Stimulated activated CD8-positive, alpha-beta memory T cell treated with anti-CD3 and anti-CD28 coated beads, Interleukin-15, amount 100 ng/mL, for 48 hours (primary cell): ENCODE measurements at places on chromosomes 7 and 10.

DNA sequence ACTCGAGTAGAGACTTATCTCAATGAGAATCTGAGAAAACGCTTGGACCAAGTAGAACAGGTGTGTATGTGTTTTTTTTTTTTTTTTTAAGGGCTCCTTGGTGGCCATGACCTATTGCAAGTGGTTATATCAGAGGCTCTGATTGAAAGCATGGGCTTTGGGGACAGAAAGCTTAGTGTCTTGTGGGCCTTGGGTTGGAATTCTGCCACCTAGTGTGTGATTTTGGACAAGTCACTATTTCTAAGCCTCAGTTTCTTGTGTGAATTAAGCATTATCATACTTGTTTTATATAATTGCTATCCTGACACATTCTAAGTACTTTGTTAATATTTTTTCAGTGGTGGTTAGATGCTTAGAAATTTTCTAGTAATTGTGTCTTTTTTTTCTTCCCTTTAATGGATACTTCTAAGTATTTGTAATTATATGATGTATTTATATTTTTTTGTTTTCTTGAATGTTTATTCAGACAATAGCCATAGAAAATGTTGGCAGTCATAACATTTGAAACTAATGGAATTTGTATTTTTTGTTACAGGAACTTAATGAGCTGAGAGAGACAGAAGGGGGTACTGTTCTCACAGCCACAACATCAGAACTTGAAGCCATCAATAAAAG is 33.1 kb downstream of the SMC3 start:
- no peak for DNase-seq

DNA sequence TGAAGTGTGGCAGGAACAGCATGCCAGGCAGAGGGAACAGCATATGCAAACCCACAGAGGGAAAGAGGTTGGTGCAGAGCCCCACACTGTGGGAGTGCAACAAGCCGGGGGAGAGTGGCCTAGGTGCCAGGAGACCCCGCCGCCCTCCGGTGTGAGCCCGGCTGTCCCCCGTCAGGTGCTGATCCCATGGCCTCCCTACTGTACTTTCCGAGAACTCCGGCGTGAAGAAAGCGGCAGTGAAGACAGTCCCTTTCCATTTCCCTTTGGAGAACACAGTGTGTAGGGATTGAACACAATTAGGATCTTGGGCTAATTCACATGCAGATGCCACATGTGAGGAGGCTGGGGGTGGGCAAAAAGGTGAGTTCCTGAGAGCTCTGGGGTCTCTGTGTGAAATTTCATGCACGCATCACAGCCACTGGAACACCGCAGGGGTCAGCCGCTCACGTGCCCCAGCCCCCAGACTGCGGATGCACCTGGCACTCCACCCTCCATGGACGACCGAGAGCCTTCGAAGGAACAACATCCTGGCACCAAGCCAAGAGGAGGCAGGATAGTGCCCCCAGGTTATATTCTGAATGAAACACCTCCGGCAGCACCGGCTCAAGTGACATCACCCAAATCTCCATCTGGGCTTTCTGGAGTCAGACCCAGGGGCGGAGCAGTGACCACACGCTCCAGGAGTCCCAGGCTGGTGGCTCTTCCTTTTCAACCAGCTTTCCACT is 82.1 kb upstream of the PPP2R2D start:
- no peak for DNase-seq

- DNase-seq, result no peak
Measured at GRCh38 chr10:52434734-52435133, 120.7 kb downstream of the DKK1 start.

DNA sequence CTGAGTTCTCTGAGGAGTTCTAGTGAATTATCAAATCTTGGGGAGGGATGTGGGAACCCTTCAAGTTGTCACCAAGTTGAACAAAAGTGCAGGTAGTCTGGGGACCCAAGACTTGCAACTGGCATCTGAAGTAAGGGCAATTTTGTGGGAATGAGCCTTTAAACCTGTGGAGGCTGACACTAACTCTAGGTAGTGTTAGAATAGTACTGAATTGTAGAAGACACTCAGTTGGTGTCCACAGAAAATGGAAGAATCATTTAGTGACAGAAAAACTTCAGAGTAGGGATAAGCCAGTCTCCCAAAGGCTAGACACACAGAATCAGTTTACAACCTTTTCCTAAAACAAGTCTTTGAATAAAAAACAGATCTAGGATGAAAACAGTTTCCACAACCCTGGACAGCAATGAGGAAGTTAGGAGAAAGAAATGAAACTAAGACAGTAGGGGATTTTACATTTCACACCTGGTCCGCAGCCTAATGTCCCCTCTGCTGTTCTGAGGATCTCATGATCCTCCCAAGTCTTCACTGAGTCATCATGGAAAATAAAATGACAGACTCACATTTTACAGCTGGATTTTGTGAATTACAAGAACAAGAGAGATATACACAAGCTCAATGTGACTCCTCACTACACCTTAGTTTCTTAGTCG is 23.0 kb upstream of the ING3 start:
- DNase-seq, result no peak
